B cell (primary cell): ENCODE measurements at places on chromosomes 5 and 9.

DNA sequence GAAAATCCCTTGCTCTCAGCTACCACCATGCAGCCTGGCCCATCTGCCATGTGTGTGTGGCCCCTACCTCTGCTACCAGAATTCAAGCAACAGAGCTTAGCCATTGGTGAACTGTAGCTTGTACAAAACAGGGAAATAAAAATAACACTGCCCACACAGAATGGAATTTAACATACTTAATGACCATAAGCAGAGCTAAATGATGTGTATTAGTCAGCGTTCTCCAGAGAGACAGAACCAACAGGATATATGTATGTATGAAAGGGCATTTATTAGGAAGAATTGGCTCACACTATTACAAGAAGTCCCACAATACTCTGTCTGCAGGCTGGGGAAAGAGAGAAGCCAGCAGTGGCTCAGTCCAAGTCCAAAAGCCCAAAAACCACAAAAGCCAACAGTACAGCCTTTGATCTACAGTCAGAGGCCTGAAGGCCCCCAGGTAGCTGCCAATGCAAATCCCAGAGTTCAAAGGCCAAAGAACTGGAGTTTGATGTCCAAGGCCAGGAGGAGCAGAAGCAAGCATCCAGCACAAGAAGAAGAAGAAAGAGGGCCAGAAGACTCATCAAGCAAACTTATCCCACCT is 318.8 kb downstream of the DNAH5 start:
- DNase-seq: no peak

DNA sequence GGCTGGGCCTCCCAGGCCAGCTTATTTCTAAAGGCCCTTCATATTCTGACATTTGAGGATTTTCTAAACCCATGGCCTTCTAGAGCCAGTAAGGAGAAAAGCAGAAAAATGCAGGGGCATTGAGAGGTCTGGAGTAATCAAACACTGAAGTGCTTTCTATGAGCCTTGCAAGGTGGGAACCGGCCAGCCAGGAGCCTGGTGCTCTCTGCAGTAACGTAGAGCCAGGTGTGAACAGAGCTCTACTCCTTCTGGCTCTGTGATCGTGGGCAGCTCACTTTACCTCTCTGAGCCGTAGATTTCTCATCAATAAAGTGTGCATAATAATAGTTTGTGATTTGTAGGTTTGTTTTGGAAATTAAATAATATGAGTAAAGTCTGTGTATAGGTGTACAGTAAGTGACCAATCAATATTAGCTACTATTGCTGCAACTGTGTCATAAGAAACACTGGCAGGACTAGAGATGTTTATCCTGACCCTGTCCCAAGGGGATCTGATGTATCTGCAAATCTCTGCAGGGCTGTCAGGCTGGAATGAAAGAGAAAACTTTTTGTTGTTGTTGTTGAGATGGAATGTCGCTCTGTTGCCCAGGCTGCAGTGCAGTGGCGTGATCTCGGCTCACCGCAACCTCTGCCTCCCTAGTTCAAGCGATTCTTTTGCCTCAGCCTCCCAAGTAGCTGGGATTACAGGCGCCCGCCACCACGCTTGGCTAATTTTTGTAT is 2.7 kb downstream of the SYNPO start:
- DNase-seq: no peak

GRCh38 chr5:155087036-155087435 is 73.5 kb downstream of the KIF4B start:
- no peak for DNase-seq

GRCh38 chr9:90441814-90442213 is 200.8 kb downstream of the DIRAS2 start:
- DNase-seq: no peak

DNA sequence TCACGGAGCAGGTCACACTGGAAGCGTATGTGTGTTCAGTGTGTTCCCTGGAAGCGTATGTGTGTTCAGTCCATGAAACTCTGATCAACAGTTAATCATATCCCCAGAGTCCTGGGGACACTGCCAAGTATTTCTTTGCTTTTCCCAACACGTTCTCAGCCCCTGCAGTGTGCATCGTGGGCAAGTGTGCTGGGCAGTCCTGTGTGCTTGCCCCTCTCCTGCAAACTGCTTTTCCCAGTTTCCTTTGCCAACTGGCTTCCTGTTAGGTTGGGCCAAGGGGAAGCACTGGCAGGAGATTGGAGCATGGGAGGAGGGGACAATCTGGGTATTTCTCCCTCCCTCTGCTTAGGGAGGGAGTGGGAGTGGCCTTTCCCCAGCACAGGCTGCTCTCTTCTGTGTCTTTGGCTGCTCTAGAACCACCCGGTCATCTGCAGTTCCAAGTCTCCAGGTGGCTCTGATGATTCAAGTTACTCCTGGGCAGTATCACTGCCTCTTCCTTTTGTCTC is 36.8 kb upstream of the NEK6 start:
- no peak for DNase-seq
